ENCODE measurements at places on chromosomes 2 and 18.

DNA sequence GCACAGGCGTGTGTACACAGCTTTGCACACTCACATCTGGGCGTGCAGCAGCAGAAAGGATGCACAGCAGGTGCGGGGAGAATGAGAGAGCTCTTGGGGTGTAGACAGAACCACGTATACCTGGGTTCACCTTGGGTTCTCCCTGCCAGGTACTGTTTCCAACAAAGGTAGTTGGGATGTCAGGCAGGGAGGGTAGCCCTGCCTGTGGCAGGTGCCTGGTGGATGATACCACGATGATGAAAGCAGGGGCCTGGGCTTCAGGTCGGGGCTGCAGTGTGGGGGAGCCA, 6.5 kb upstream of the ARID5A start:
- DNase-seq: no peak

DNA sequence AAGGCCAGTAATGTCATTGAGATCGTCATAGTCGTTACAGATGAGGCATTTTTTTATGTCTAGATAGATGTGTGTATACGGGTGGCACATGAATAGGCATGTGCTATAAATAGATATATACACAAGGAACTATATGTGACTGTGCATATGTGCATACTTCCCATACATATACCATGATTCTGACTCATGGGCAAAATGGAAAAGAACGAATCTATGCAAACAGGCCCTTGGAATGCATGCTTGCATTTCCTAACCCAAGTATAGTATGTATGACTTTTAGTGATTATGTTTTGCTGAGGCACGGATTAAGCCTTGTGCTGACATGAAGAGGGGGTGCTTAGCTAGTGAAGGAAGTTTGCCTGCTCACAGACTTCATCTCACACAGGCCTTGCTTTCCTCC, 111.7 kb downstream of the BCL11A start:
- no peak for DNase-seq

DNA sequence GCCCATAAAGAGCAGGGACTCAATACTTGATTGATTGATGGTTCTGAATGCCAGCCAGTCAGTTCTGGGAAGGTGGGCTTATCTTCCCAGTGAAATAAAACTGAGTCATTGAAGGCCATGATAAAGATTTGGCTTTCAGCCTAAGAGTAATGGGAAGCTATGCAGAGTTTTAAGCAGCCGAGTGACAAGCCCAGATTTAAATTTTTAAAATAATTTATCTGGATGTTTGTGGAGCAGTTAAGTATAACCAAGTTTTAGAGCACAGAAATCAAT, 122.8 kb downstream of the RAPGEF4 start:
- DNase-seq: no peak

DNA sequence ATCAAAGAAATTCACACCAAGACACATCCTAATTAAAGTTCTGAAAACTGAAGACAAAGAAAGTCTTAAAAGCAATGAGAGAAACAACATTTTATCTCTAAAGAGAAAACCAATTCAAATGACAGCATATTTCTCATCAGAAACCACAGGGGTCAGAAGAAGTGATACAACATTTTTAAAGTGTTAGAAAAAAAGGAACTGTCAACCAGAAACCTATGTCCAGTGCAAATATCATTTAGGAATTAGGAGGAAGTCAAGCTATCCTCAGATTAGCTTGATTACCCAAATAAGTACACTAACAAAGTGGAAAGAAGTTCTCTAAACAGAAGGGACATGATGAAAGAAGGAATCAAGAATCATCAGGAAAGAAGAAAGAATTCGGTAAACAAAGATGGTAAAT, 59.5 kb upstream of the BCL2L11 start:
- DNase-seq: no peak

DNA sequence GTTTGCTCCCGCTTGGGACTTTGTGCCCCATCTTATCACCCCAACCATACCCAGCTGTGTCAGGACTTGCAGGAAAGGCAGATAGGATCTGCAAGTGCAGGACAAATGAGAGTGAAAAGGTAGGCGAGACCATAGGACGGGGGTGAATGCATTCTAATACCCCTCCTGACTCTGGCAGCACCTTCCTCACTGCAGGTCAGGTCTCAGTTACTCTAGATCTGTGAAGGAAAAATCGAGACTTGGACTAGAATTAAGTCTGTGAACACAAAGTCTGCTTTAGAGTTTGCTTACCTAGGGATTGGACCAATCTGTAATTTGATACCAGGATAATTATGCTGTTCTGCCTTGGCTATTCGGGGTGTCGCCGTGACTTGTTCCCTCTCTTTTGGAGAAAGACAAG, 19.7 kb downstream of the NT5DC4 start:
- DNase-seq: no peak

DNA sequence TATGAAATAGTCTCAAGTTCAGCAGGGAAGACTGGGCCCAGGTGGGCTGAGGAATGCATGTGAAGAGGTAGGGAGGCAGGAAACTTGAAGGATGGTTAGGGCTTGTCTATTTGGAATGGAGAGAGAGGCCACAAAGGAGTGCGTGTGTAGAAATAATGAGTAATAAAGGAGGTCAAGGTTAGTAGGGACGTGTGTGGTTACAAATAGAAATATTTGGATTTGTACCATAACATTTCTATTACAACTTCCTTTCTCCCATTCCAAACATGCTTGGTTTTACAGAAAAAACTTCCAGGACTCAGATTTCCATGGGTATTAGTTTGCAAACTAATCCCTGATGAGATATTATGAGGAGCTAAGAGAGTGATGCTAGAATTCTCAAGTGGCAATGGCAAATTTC, 280.6 kb downstream of the NCKAP5 start:
- DNase-seq: no peak

- no peak for DNase-seq
Measured at GRCh38 chr18:59923539-59924196, 23.9 kb downstream of the PMAIP1 start.

GRCh38 chr2:235444101-235444597, 49.7 kb upstream of the AGAP1 start:
- DNase-seq: no peak

DNA sequence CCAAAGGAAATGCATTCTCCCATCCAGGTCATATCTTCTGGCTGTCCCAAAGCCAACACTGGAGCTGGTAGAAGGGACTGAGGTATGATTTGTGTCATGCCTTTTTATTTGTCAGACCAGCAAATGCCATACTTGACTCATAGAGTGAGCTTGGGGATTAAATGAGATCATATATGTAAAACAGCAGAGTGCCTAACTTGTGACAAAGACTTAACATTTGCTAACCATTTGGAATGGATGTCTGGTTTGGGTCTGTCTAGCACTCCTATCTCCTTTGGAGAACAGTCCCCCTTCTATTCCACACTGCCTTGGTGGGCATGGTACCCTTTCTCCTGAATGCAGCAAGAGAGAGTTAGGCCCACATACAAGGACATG, 128.5 kb upstream of the LGALSL start:
- DNase-seq: no peak

- DNase-seq: no peak
Measured at GRCh38 chr2:74576211-74576862, 21.8 kb downstream of the DOK1 start.

DNA sequence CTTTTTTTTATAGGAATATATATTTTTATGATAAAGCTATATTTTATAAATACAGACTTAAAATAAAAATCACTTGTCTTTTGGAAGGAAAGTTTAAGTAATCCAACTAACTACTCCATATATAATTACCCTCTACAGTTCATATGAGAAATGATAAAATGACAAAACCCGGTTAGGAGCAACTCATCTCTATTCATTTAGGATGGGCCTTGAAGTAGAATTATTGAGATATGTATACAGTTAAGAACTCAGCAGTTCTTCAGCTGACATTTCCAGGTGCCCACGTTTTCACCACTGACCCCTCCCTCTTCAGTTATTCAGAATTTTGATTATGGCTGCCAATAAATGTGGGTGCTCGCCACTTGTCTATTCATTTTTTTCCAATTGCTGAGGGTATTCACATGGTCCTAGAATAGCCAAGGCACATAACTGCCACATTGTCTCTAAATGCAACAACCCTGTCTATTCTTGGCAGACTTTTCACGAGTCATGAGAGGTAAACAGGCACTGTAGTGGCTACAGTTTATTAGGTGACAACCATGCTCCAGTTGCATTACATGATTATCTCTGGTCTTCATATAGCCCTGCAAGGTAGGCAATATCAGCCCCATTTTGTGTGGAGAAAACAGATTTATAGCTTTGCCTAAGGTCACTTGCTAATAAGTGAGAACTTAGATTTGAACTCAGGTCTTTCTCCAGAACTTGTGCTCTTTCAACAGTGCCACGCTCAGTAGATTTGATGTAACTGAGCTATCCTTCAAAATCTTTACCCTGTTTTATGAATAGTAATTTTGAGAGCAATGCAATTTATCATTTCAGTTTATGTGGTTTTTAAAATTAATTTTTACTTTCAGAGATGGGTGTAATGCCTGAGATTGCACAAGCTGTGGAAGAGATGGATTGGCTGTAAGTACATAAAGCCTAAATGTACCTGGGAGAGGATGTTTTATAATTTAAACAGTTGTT, 2.9 kb downstream of the DDX1 start:
- DNase-seq: no peak

GRCh38 chr2:96103187-96103601, 13.2 kb downstream of the ADRA2B start:
- no peak for DNase-seq

GRCh38 chr2:23055251-23055650, 329.7 kb upstream of the KLHL29 start:
- DNase-seq: no peak

- no peak for DNase-seq
Measured at GRCh38 chr2:151767536-151767935, 33.3 kb upstream of the NEB start.

DNA sequence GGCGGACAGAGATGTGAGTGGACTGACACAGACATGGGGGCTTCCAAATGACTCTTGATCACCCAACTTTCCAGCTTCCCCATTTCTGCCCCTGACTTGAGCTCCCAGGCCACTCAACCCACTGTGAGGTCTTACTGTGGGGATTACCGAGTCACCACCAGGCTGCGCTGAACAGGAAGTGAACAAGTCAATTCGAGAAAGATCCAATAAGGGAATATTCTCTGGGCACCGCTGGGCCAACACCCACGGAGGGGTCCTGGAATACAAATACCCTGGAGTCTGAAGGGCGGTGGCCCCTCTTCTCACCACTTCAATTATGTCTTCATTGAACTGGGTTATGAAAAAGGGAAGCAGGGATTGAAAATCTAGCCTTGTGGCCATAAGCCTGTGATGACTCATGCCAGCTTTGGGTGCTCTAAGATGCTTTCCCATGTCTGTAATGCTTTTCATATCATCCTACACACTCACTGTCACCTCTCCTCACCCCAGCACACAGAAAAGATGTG, 37.7 kb downstream of the BCL11A start:
- DNase-seq: peak; percentile 16

All from CD4-positive, alpha-beta T cell treated with Interleukin-12 subunit alpha and Interleukin-12 subunit beta, for 1 hour (primary cell).